CD4-positive, CD25-positive, alpha-beta regulatory T cell (primary cell): ENCODE measurements at places on chromosomes 5 and 9. TPM values are rescaled to one million over a fixed set of nuclear protein-coding genes. Genes with fewer than 3 reads are reported as not detected.

Gene IL9
- not detected for polyA plus RNA-seq

- no peak overlapping the region for H3K4me3 ChIP-seq
- H3K27ac ChIP-seq = no peak overlapping the region
- no peaks in the 10 kb centered on the region for H3K4me1 ChIP-seq
- no peak for DNase-seq
- H3K36me3 ChIP-seq = no peaks in the 10 kb centered on the region
These were observed 222.8 kb downstream of the SNCAIP start for GRCh38 chr5:122534829-122535228.

DNA sequence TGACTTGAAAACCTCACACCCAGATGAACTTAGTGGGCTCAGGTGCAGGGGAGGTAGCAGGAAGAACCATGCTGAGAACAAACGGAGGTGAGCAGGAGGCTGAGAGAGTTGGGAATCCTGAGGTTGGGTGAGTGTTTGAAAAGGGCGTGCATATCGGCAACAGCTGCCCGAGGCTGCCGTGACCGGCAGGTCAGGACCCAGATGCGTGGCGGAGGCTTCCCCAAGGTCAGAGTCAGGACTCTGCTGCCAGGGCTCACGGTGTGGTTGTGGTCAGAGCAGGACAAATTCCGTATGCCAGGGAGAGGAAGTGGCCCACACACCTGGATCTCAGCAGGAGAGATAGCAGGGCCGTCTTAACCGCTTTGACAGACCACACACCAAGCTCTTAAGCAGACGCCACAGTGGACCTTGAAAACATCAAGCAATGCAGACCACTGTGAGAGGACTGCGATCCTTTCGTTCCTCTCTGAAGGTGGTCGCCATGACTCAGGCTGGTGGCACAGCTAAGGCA lies 43.1 kb downstream of the ADAMTS16 start:
- H3K36me3 ChIP-seq = no peaks in the 10 kb centered on the region
- no peak for DNase-seq
- no peaks in the 10 kb centered on the region for H3K4me1 ChIP-seq
- H3K4me3 ChIP-seq = no peak overlapping the region

- H3K27me3 ChIP-seq = no peaks in the 10 kb centered on the region
- H3K36me3 ChIP-seq = no peaks in the 10 kb centered on the region
- H3K27ac ChIP-seq = no peak overlapping the region
- no peak for DNase-seq
- H3K4me1 ChIP-seq = no peaks in the 10 kb centered on the region
- H3K4me3 ChIP-seq = no peak overlapping the region
These were observed 68.3 kb downstream of the TARS1 start for GRCh38 chr5:33509036-33509435.
